ENCODE measurements at places on chromosomes 2 and 18. TPM values are rescaled to one million over a fixed set of nuclear protein-coding genes. Genes with fewer than 3 reads are reported as not detected.
A peak's percentile ranks its signal among the peaks of the same experiment; 100 is the strongest.

DNA sequence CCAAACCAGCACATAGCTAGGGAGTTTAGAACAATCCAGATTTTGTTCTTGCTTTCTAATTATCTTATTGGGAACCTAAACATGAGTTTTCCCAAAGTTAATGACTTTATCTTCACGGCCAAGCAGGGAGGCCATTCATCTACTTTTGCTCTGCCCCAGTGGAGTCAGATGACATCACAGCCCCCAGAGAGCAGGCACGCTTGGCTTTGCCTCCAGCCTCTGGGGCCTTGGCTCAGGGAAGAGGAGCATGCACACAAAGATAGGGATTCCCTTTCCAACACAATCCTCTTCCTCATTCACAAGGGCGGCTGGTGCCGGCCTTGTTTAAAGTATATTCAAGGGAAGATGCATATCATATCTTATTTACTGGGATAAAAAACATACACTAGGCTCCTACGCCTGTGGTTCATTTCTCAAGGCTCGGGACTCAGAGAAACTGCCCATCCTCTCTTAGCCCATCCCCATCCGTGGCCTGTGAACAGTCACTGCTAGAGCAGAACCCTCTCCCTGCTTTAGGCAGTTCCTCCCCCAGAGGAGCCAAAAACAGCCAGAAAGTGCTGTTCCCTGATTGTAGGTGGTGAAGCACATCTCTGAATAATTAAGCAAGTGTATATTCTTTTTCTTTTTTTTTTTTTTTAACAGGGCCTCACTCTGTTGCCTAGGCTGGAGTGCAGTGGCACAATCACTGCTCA lies 21.2 kb downstream of the TGFA start:
- no peak for DNase-seq

DNA sequence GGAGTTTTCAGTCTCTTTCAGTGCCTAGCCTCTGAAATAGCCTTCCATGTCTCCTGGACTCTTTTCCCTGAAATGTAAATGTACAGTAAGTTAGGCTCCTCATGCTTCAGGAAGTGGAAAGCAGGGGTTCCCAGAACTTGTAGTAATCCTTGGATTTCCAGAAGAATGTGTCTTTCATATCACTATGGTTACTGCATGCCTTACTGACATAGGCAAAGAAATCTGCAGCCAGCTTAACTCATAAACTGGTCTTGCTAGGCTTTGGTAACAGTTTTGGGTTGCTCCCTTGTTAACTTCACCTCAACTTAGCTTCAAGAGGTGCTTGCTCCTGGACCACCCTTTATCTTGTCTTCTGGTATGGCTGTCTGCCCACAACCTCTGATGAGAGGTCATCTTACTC lies 686.8 kb upstream of the DDX18 start:
- no peak for DNase-seq

GRCh38 chr2:222708274-222708710 lies 36.8 kb downstream of the MOGAT1 start:
- peak; percentile 74 for DNase-seq

POTEC gene
- total RNA-seq: 0.36 TPM

GRCh38 chr2:106869512-106870275 lies 16.3 kb downstream of the ST6GAL2 start:
- DNase-seq: no peak

- DNase-seq: no peak
Observed at GRCh38 chr2:192675681-192676080, 480.9 kb upstream of the TMEFF2 start.

- DNase-seq: no peak
Observed at GRCh38 chr2:64318476-64318748, 135.6 kb upstream of the LGALSL start.

GKN2 gene
- not detected for total RNA-seq

CNTNAP5 gene
- total RNA-seq: not detected

ZNF892 gene
- total RNA-seq: 6.5 TPM

GRCh38 chr18:60506682-60507081 lies 134.1 kb upstream of the MC4R start:
- no peak for DNase-seq
